ENCODE measurements at places on chromosomes 3 and 15.

- no peak for DNase-seq
Observed at GRCh38 chr15:77714023-77714422, 81.3 kb upstream of the LINGO1 start.

DNA sequence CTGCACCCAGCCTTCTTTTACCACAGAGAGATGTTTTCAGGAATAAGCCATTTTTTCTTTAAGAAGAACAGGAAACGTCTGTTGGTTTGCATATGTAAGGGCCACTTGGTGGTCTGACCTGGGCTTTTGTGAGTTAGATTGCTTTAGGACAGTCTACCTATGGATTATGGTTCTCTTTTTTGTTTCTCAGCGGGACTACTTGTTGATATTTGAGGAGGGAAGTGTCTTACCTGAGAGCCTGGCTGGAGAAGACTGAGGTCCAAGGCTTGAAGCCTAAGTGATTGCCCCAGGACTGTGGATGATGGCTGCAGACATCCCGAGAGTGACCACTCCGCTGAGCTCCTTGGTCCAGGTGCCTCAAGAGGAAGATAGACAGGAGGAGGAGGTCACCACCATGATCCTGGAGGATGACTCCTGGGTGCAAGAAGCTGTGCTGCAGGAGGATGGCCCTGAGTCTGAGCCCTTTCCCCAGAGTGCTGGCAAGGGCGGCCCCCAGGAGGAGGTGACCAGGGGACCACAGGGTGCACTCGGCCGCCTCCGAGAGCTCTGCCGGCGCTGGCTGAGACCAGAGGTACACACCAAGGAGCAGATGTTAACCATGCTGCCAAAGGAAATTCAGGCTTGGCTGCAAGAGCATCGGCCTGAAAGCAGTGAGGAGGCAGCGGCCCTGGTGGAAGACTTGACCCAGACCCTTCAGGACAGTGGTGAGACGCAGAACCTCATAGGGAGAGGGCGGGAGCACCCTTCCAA is 3.0 kb downstream of the ZSCAN2 start:
- no peak for DNase-seq

DNA sequence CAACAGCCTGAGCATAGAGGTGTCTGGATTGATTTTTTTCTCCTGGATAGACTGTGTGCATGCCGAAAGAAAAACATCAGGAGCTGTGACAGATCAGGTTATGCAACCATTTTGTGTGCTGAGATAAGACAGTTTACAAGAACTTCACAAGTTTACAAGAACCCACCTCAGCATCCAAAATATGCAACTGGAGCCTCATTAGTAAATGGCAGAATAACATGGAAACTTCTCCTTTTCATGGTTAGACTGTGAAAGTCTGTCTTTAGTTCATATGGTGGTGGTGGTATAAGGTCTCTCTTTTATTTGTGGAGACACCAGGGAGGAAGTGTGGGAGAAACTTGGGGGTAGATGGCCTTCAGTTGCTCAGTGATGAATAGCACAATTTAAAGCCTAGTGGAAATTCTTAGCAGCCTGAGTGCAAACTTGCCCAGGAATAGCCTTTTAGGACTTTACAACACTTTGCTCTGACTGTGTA is 3.7 kb upstream of the ZNF609 start:
- DNase-seq, result no peak

DNA sequence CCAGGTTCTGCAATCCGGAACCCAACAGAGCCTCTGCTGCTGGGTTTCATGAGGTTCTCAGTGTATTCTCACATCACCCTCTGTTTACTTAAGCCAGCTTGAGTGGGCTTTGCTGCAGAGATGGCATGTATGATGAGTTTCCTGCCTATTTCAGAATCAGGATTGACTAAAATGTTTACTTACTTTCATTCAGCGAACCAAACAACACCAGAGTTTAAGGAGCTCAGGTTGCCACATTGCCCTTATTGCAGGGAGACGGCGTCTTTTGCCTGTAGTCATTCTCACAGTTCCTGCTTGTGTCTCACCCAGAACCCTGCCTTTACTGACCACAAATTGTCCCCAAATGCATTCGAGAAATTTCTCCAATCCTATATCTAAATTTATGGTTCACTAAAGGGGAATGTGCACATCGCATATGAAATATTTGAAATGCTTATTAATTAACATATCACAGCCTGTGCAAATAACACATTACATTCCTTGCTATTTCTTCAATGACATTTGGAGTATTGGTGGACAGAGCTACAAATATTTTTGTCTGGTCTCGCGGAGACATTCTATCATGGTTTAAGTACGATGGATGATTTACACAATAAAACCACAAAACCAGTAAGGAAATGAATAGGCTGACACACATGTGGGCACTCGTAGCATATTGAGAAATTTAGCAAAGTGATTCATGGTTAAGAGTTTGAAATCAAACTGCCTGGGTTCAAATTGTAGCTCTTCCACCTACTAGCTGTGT is 377.2 kb upstream of the CFAP20DC start:
- no peak for DNase-seq

GRCh38 chr3:58408906-58409305 is 24.7 kb downstream of the PDHB start:
- no peak for DNase-seq

- no peak for DNase-seq
Observed at GRCh38 chr3:115098354-115099073, 48.6 kb downstream of the ZBTB20 start.

GRCh38 chr15:58361273-58361759 is 70.5 kb upstream of the LIPC start:
- peak; percentile 19 for DNase-seq

GRCh38 chr3:113054552-113054951 is 63.8 kb downstream of the GTPBP8 start:
- DNase-seq, result no peak

DNA sequence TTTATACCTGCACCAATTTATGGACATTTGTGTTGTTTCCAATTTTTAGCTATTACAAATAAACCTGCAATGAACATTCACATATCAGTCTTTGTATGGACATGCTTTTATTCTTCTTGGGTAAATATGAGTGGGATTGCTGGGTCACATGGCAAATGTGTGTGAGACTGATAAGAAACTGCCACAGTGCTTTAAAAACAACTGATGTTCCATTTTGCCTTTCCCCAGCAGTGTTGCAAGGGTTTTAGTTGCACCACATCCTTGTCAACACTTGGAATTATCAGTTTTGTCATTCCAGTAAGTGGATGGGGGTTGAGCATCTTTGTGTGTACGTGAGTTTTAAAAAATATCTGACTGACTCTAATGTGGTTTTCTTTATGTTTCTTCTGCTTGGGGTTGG is 191.2 kb downstream of the PLCL2 start:
- DNase-seq, result no peak

GRCh38 chr15:76840830-76841460 is 64.2 kb downstream of the SCAPER start:
- DNase-seq, result no peak

DNA sequence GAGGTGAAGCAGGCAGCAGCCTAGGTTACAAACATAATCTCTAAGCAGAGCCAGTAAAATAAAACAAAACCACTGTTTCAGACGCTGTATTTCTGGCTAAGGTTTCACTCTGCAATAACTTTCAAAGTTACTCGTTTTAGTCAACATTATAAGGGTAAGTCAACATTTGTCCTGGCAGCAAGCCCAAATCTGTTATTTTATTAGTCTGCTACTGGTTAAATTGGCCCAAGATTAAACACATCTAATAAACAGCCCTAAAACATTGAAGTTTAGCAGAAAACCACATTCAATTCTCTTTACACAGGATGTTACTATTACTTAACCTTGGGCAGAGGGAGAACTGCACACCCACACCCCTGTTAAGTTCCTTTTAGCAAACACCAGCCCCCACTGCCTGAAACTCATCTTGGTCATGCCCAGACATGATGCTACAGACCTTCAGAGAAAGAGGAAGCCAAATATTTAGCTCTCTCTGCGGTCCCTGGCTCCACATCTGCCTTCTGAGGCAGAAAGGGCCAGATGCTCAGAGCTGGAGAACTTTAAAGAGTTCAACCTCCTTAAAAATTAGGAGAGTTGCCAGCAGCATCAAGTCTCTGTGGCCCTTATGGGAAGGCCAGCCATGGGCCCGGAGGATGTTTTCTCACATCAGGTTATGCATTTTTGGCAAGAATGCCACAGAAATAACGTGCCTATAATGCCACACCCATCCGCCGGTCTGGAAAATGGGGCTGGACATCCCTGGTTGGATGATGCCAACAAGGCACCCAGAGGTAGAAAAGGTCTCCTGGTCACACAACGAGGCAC is 17.9 kb downstream of the ARHGEF3 start:
- DNase-seq, result no peak

DNA sequence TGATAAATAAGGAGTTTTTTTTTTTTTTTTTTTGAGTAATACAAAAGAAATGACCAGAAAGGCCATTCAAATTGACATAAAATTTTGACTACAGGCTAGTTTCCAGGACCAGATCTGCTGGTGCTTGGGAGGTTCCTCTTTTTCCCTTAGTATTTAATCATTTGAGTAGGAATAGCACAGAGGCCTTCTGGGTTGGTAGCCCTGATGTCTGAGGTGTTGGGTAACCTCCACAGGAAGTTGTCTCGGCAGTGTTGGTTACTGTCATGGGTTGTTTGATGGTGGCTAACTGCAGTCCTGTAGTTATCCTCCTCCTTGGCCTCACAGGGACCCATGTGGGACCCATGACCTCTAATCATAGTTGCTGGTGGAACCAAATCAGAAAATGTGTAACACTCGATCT is 91.1 kb downstream of the USP13 start:
- no peak for DNase-seq

DNA sequence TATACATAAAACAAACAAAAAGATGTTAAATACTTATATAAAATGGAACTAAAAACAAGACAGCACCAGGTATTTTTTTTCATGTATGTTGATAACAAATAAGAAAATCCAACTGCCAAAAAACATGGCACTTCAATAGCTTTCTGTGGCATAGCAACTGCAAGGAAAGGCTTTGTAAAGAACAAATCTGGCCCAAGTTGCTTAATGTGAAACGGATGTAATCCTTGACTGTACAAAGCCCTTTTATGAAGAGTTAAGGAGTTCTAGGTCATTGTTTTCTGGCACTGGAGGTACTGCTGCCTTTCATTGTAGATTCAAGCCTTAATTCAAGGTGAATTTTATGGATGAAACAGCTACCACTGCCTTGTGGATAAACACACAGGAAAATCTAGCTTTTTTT is 68.8 kb upstream of the SLC12A8 start:
- no peak for DNase-seq

DNA sequence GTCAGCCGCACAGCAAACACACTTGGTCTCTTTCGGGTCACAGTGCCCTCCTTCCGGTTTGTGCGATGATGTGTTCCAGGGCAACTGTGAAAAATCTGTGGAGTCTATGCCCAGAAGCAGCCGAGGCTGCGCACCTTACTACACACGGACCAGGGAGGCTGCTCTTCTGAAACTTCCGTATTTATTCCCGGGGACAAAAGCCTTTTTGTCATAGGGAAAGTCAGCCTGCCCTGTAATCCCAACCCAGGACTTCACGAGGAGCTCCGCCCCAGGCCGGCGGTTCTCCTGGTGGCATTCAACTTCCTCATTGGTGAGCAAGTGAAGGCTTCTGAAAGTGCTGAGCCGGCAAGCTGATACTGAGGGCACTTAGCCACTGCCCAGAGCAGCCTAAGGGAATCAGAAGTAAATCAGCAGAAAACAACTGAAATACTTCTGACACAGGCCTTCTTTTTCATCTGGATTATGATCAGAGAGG is 126.5 kb downstream of the FMN1 start:
- DNase-seq, result no peak

DNA sequence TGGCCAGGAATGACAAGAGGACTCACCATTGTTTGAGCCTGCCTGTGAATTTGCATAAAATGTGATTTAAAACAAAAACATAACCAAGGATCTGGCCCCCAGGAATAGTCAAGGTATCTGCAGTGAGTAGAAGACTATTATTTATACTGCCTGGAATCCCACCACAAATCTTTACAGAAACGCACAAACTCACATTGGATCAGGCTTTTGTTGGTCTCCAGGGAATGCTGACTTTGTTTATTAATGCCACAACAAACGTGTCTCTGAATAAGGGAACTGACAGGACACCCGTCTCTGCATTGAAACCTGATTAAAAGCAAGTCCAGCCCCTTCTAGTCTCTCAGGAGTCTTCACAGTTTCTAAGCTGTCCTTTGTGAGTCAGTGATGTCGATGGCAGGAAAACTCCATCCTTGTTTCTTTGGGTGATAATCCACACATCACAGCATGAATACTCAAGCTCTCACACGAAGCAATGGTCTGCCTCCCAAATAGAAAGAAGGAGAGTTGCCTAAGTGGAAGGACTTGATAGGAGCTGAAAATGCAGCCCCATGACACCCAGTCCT is 37.7 kb downstream of the CLDN18 start:
- DNase-seq, result no peak

GRCh38 chr3:126655887-126656286 is 963 bp upstream of the TXNRD3 start:
- DNase-seq, result no peak

DNA sequence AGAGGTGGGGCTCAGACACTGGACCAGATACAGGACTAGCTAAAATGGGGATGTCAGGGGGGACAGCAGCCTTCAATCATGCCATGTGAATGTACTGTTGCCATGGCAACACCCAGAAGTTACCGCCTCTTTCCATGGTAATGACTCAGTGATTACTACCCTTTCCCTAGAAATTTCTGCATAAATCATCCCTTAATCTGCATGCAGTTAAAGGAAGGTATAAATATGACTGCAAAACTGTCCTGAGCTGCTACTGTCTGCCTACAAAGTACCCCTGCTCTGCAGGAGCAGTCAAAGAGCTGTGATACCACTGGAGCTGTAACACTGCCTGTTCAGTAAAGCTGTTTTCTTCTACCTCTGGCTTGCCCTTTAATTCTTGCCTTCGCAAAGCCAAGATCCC is 168.2 kb downstream of the PEAK1 start:
- no peak for DNase-seq

GRCh38 chr3:9552252-9552999 is 1.2 kb downstream of the LHFPL4 start:
- DNase-seq, result no peak

GRCh38 chr3:119322835-119323722 is 28.9 kb downstream of the ARHGAP31 start:
- DNase-seq, result no peak

GRCh38 chr15:58115692-58116091 is 22.5 kb upstream of the AQP9 start:
- DNase-seq, result no peak

GRCh38 chr3:127073941-127074820 is 91.3 kb downstream of the PLXNA1 start:
- no peak for DNase-seq

GRCh38 chr3:166444336-166444735 is 607.1 kb upstream of the BCHE start:
- DNase-seq, result no peak

DNA sequence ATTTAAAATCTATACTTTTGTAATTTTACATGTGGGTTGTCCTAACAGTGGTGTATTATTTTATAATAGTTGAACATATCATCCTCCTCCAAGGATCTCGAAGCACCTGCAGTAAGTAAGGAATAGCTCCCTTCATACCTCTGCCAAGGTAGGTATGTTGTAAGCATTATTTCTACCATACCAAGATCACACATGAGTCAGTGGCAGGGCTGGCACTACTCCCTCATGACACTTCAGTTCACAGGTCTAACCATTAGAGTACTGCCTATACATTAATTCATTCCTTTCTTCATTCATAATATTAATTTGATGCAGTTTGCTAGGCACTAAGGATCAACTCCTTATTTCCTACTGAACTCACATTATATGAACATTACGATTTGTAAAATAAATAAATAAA is 11.9 kb upstream of the LEKR1 start:
- no peak for DNase-seq

All from NCI-H187 treated with DMSO at 0.1 percent for 48 hours (cell line).